Small intestine (tissue), 16 donors: ENCODE measurements at places on chromosomes 16 and 17. TPM values are rescaled to one million over a fixed set of nuclear protein-coding genes. Genes with fewer than 3 reads are reported as not detected.

DNA sequence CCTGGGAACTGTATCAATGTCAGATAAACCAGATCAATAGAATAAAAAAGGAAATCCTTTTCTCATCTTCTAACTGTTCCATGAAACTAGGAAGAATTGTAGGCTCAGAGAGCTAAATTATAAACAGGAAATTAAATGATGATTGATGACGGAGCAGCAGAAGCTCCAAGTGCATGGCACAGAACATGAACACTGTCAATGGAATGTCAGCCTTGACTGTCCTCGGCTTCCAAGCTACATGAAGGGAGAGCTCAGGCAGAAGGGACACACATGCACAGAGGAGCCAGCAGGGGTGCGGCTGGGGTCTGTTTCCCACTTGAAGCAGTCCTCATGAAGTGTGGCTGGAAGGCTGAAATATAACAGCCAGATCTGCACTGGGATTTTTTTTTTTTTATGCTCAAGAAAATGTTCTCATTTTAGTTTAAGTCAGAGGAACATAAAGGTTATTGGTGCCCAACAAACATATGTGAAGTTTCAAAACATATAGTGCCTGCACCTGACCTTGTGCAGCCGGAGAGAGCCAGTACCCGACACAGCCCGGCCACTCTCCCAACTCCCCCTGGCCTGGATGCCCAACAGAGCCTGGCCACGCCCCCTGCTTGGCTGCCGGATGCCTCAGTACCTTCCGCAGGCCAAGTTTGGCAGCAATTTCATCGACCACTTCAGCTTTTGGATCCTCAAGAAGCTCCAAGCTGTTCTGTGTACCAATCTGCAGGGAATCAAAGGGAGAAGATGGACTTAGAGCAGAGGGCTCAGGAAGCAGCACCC is 37.0 kb downstream of the NPLOC4 start:
- DNase-seq, result no peak

The CASKIN1 gene
- 0.27 TPM for polyA plus RNA-seq

DNA sequence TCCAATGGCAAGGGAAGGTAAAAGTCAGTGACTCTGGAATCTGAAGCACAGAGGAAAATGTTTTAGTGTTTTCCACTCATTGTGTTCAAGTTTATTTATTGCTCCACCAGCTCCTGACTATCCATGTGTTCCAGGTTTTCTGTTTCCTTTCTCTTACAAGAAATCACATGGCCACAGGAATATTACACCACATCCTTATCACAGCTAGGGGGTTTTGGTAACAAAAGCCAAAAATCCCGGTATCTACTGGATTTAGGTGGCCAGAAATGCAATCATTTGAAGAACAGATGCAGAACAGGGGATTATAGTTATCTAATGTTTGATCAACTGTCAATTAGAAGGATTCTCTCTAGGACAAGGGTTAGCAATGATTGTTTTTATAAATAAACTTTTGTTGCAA is 47.9 kb downstream of the STH start:
- no peak for DNase-seq

The NXN gene
- 12.5 TPM for polyA plus RNA-seq

The NT5M gene
- 0.54 TPM for polyA plus RNA-seq

The HCRT gene
- polyA plus RNA-seq, result not detected

- DNase-seq, result no peak
These were observed 8.3 kb upstream of the PSMD3 start for GRCh38 chr17:39972271-39972670.

The TMEM235 gene
- not detected for polyA plus RNA-seq

DNA sequence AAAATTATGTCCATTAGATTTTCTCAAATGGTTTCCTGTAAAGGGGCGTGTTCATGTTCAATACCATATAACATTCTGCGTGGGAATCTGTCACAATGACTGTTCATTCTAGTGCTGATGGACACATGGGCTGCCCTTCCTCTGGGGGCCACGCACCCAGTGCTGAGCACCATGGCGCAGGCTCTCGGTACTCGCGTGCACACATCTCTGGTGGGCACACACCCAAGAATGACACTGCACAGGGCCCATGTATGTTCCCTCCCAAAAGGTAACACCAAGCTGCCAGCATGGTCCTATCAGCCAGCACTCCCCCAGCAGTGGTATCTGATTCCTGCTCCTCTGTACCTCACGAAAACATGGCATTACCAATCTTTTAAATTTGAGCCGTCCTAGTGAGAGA is 13.7 kb downstream of the B9D1 start:
- no peak for DNase-seq

- DNase-seq, result no peak
These were observed 40.0 kb downstream of the RPH3AL start for GRCh38 chr17:312476-313148.

- peak; percentile 41 for DNase-seq
These were observed 1.2 kb downstream of the CBX4 start for GRCh38 chr17:79837888-79838521.

- peak; percentile 2 for DNase-seq
These were observed 28.0 kb downstream of the PRKCB start for GRCh38 chr16:23863511-23864422.

GRCh38 chr17:57465610-57466009 is 209.3 kb downstream of the MSI2 start:
- DNase-seq, result no peak

The MT1G gene
- 257 TPM for polyA plus RNA-seq

DNA sequence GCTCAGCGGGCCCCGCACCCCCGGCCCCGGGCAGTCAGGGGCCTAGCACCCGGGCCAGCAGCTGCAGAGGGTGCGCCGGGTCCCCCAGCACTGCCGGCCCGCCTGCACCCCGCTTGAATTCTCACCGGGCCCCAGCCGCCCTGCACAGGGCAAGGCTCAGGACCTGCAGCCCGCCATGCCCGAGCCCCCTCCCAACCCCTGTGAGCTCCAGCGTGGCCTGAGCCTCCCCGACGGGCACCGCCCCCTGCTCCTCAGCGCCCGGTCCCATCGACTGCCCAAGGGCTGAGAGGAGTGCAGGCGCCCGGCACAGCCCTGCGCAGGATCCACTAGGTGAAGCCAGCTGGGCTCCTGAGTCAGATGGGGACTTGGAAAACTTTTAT is 1.7 kb upstream of the BRCA1 start:
- no peak for DNase-seq

The EVPL gene
- 38.6 TPM for polyA plus RNA-seq

- DNase-seq, result no peak
These were observed 21.1 kb downstream of the MEOX1 start for GRCh38 chr17:43640491-43641252.

GRCh38 chr16:46748775-46749705 is 896 bp upstream of the MYLK3 start:
- no peak for DNase-seq

DNA sequence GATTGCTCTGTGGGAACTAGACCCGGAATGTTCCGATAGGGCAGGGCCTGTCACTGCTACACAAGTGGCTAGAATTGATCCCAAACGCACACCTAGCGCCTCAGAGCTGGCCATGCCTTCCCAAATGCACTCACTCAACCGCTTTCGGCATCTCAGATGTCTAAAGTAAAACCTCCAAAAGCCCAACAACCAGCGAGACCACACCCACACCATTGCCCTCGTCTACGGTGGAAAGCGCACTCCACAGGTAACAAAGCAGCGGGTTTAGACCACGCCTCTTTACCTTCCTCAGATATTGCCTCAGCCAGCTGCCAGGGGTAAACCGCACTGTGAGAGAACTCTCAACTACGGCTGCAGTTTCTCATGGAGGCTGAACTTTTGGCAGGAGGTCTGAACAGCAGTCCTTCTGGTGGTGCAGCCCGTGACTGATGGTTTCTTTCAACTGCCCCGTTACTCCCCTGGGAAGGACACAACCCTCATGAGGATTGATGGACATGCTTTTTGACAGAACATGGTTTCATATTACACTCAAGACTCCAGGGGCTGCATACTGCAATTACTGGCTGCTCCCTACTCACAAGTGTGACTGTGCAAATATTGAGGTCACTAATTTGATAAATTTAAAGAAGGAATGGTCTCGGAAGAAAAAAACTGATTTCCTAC is 34.5 kb downstream of the USP7 start:
- DNase-seq, result no peak

GRCh38 chr17:61000911-61001310 is 323.3 kb downstream of the BCAS3 start:
- DNase-seq, result no peak

- no peak for DNase-seq
These were observed 23.4 kb upstream of the MPRIP start for GRCh38 chr17:17018612-17019429.

- DNase-seq, result no peak
These were observed 5.4 kb upstream of the HAP1 start for GRCh38 chr17:41739661-41740352.

DNA sequence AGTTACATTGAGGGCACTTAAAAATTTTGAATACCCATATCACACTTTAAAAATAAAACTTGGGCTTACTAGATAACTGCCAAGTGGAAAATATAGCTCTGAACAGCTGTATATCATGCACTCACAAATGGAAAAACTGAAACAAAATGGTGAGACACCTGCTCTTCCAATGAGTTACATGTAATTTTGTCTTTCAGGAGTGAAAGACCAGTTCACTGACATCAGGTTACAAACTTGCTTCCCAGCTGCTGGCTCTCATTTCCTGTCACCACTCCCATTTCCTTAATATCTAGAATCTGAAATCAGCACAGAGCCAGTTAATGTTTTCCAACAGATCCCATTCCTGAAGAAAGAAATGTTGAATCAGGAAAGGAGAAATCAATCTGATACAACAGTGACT is 10.8 kb downstream of the CSNK2A2 start:
- no peak for DNase-seq

DNA sequence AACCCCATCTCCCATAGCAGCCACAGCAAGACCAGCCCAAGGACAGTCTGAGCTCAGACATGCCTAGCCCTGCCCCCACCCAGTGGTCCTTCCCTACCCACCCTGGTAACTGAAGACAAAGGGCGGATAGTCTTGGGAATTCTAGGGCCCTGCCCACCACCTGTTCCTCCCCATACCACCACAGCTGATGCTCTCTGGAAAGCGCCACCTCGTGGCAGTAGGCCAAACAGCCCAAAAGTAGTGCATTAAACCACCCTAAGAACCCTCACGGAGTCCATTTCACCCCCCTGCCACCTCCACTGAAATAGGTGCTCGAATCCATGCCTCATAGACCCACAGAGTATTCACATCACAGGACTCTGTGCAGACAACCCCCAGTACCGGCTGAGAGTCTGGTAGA is 1021.4 kb downstream of the CDH8 start:
- DNase-seq, result no peak

DNA sequence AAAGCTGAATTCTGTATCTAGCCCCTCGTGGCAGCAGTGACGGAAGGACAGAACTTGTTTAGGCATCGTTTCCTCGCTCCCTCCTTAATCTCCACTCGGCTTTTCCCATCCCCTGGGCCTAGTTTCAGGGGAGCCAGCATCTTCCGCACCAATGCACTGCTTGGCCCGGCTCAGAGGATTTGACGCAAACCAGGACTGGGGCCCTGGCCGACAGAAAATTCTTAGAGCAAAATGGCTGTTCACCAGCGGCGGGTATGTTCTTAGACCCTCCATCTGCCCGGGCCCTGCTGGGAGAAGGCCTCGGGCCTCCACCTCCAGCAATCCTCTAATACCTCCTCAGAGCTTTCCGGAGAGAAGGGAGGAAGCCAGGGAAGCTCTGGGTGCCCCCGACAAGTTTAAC is 54.6 kb downstream of the TBC1D16 start:
- DNase-seq, result no peak

The VTN gene
- 2.0 TPM for polyA plus RNA-seq

DNA sequence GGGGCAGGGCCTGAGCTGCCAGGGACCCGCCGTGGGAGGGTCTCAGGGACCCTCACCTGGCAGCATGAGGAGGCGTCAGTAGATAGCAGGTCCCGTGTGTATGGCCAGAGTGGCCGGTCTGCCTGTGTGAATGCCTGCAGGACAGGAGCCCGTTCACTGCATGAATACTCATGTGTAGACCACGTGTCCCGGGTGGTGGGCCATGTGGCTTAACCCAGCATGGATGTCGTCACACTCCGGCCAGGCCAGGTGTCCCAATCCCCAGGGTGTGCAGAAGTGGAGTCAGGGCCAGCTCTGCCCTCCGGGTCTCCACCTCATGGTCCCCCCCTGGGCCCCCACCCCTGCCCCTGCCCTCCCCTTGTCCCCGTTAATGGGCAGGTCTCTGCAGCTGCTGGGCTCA is 53.7 kb downstream of the BAHCC1 start:
- DNase-seq, result no peak
